PC-3 (cell line): ENCODE measurements at places on chromosomes 7 and 10.

DNA sequence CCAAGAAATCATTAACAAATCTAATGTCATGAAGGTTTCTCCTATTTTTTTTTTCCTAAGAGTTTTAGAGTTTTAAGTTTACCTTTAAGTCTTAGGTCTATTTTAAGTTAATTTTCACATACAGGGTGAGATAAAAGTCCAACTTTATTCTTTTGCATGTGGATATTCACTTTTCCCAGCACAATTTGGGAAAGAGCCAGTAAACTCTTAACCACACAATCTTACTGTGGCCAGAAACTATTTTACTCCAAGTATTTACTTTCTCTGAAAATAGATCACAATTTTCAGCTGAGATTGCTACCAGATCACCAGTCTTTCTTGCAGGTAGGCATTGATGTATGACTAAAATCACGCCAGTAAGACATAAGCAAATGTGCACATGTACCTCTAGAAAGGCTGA is 728.5 kb downstream of the TNS3 start:
- no peak for DNase-seq

GRCh38 chr10:49177391-49178355 is 10.5 kb downstream of the TMEM273 start:
- DNase-seq = peak; percentile 97

- DNase-seq = peak; percentile 20
Measured at GRCh38 chr10:37975401-37975991, 951 bp downstream of the ZNF25 start.

DNA sequence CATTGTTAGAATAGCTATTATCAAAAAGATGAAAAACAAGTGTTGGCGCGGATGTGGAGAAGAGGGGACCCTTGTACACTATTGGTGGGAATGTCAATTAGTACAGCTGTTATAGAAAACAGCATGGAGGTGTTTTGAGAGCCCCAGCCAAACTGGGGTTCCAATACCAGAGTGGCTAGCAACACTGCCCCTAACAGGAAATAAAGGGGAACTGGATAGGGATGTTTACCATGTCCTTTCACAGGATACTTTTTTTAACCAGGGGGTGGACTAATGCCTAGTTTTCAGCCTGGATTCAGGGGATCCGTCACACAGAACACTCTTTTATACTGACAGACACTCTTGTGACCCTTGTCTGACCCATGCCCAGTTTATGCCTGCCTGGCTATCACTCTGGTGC is 6.9 kb upstream of the GSTK1 start:
- no peak for DNase-seq

DNA sequence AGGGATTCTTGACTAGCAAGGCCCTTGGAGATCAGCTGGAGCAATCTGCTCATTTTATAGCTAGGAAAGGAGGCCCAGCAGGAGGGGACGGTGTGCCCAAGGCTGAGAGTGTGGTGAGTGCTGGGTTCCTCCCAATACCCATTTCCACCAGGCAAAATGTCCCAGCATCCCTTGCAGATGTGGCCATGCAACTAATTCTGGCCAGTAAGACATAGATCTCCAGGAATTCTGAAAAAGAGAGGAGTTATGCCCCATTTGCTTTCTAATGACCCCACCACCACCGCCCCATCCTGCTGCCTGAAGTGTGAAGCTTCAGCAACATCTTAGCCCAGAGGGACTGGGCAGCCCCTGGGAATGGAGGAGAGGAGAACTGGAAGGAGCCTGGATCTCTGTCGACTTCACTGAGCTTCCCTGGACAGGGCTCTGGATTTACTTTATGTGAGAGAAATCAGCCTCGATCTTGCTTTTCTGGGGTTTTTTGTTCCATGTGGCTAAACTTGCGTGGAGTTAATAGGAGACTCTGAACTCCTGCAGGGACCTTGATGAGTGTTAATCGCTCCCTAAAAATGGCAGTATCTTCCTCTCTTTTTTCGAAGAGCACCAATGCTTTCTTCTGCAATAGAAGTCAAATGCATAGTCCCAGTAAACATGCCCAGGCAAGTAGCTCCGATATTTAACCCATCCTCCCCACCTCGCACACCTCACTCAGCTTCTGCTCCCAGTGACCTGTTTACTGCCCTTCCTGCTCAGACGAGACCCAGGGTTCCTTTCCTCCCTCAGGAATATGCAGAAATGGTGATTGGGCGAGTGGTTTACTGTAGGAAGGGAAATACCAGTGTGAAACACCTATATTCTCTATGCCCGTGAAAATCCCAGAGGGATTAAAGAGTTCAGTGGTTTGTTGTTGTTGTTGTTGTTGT is 127.5 kb upstream of the GPR26 start:
- no peak for DNase-seq

DNA sequence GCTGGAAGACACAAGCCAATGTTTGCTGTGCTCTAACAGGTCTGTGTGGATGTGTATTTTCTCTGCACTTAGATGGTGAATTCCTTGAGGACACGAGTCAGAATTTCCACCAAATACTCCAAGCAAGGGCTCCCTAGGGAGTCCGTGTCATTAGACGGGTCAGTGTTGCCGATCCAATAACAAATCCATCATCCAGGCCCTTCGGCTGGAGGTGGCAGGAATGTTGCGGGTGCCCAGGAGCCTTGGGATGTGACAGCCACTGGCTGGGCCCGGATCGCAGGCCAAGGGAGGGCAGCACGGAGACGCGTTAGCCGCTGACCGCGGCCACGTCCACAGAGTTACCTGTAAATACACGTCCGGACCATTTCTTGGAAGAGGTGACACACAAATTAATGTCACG is 186.8 kb downstream of the WDR37 start:
- no peak for DNase-seq

- peak; percentile 12 for DNase-seq
Measured at GRCh38 chr7:130418306-130418705, 22.5 kb downstream of the CEP41 start.

- no peak for DNase-seq
Measured at GRCh38 chr10:80265740-80266512, 23.5 kb downstream of the MAT1A start.

GRCh38 chr10:22315455-22316285 is 518 bp upstream of the COMMD3 start:
- DNase-seq = peak; percentile 19

GRCh38 chr7:84729284-84729683 is 457.6 kb downstream of the SEMA3D start:
- no peak for DNase-seq

DNA sequence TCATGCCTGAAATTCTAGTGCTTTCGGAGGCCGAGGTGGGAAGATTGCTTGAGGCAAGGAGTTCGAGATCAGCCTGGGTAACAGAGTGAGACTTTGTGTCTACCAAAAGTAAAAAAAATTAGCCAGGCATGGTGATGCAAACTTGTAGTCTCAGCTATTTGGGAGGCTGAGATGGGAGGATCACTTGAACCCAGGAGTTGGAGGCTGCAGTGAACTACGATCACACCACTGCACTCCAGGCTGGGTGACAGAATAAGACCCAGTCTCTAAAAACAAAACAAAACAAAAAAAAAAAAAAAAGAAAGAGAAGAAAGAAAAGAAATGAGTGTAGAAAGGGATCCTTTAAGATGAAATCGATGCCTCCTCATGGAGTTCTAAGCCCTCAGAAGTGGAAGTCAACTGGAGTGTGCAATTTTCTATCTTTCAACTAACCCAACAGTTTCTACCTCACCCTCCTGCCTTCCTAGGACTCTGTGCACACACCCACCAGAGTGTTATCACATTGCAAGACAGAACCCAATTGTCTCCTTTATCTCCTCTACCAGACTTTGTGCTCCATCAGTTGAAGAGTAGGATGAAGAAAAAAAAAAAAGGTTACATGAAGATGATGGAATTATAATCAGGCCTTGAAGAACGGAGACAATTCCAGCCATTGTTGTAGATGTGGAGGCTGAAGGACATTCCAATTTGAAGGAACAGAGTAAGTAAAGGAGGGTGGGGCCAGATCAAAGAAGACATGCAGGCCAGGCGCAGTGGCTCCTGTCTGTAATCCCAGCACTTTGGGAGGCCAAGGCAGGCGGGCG is 26.9 kb downstream of the NYAP1 start:
- no peak for DNase-seq
